Activated CD8-positive, alpha-beta memory T cell treated with anti-CD3 and anti-CD28 coated beads for 1 hour (primary cell): ENCODE measurements at places on chromosomes 7 and 10.

DNA sequence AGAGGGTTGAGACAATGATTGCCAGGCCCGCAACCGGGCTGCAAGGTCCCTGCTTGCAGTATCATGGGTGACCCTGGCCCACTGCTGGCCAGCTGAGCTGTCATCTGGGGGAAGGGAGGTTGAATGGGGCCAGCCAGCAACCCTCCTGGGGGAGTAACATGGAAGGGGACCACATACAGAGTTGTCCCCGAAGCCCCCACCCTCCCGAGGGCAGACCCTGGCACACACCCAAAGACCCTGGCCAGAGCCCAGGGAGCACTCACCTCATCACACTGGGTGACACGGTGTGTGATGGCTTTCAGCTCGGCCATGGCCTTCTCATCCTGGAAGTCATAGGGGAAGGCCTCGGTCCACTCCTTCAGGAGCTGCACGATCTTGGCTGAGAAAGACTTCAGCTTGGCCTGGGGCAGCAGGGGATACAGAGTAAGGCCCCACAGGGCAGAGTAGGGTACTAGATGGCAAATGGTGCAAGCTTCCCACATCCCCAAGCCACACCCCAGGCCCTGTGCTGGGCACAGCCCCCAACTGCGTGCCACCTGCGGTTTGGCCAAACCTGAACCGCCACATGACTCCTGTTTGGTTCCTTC is 63.4 kb downstream of the CSGALNACT2 start:
- no peak for DNase-seq

- DNase-seq, result no peak
Measured at GRCh38 chr10:14191407-14191806, 139.3 kb downstream of the FRMD4A start.

- DNase-seq, result no peak
Measured at GRCh38 chr7:131157530-131158243, 170.0 kb upstream of the MKLN1 start.

DNA sequence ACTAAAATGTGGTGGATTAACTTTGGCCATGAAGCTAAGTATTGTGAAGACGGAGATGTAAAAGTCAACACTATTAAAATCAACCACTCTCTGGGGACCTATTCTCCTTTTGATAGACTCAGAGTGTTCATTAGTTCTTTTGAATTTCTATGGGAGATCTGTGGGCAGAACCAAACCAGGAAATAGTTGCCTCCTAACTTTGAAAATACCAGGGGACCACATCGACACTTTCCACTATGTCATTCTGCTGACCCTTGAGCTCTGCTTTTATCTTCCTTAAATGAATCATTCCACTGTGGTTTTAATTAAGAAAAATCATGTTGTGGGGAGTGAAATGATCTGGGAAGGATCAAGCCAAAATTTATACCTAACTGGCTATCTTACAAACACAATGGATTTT is 960.5 kb downstream of the GATA3 start:
- DNase-seq, result no peak

DNA sequence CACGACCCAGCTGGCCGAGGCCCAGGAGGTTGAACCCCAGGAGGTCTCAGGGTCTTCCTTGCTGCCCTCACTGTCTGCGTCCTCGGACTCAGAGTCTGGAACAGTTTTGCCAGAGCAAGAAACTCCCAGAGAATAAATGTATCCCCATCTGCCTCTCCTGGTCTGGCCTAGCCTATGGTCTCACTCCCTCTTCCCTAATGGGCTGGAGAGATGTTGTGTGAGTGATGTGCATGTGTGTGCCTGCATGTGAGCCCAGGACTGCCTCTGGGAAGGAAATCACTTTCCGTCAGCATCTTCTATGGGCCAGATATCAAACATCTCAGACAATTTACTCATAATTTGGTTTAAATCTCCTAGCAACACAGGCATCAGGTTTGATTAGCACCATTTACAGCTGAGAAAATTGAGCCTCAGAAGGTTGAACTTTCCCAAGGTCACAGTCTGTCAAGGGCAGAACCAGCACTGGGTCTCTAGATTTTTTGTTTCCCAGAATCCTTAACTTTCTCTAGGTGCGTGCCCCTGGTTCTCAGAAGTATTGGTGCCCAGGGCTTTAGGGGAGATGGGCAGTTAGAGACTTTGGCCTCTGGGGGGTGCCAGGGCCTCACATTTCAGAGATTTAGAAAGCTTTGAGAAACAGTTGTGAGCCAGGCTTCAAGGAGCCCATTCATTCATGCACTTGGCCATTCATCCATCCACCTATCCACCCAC is 4.9 kb downstream of the TMEM270 start:
- DNase-seq, result no peak

DNA sequence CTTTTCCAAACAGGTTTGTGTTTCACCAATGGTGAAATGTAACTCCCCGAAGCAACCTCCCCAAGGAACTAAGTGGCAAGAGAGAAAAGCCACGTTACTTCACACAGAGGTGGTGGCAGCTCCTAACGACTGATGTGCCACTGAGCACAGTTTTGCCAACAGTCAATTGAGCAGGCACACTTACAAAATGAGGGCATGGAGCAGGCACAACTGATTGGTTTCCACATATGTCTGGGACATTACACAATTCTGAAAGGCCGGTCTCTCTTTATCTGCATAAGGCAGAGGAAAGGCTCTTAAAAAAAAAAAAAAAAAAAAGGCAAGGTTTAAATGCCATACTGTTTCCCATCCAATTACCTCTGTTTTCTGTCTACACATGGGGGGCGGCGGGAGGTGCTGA is 86.7 kb downstream of the GFRA1 start:
- no peak for DNase-seq

DNA sequence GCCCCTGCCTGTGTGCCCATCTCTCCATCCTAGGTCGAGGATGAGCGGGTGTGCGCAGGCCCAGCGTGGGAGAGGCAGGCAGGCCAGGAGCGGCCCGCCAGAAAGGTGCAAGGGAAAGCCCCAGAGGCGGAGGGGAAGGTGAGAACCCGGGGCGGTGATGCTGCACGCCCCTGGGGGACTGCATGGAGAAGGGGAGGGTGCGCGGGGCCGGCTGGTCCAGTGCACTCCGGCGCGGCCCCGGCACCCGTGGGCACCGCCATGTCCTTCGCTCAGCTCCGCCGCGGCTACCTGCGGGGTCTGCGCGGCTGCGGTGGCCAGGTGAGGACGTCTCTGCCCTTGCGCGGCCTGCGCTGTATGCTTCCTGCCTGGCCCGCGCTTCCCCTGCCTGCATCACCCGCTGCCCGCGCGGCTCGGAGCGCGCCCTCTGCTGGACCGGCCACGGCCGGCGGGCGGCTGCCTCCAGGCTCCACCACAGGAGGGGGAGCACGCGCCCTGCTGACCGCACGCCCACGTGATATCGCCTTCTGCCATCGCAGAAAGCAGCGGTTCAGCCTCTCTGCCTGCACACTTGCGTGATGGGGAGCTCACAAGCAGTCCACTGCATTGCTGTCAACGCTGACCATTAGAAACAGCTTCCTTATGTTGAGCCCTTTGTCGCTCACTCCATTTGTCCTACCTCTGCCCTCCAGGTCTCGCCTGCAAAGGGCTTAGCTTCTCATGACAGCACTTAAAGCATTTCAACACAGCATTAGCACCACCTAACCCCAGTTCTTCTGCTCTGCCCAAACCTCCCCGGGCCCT is 73.9 kb downstream of the CXCL12 start:
- DNase-seq, result no peak

DNA sequence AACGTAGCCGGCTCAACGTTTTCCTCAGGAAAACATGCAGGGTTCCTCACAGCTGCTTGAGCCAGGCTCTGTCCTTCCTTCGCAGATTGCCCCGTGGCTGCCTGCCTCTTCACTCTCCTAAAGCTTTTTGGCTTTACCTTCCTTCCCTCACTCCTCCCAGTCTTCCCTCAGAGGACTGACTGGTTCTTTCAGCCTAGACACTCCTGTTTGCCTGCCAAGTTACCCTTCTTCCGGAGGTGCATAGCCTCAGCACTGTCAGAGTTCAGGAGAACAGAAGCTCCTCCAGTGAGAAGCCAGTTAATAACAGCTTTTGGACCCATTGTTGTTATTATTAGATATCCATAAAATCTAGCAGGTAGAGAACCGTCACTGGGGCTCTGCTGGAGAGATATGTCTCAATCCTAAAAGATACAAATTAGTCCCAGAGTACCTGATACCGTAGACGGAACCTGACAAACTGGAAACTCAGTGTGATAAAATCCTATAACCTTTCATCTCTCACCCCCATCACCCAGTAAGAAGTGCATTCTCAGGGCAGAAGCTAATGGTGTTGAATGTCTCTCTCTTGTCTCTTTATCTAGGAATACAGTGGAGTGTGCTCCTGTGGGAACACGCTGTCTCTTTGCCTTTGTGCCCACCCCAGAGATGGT is 79.6 kb downstream of the SND1 start:
- DNase-seq, result no peak

DNA sequence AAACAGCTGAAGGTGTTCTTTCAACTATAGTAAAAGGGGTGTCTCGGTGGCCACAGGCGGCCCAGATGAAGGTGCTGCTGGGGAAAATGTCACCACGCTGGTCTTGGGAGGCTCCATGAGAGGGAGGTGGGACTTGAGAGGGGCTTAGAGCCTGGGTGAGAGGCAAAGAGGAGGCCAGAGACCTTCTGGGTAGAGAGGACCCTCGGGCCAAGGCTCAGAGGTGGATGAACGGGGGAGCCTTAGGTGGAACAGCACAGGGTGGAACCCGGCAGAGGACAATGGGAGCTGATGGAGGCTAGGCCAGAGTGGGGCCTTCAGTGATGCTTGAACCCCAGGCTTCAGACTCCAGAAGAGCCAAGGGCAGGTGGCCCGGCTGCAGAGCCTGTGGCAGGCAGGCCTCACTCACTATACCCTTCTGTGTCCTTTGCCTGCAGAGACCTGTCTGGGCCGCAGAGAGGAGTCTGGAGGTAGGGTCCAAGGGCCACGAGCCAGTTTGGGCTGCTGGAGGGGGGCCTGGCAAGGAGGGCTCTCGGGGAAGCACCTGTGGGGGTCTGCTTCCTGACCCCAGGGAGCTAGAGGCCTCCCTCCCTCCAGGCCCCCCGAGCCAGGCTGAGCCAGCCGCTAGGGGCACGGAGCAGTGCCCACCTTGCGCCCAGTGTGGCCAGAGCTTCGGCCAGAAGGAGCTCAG is 32.1 kb downstream of the ZNF783 start:
- no peak for DNase-seq

GRCh38 chr7:68009716-68010115 is 1013.1 kb downstream of the TYW1 start:
- no peak for DNase-seq

DNA sequence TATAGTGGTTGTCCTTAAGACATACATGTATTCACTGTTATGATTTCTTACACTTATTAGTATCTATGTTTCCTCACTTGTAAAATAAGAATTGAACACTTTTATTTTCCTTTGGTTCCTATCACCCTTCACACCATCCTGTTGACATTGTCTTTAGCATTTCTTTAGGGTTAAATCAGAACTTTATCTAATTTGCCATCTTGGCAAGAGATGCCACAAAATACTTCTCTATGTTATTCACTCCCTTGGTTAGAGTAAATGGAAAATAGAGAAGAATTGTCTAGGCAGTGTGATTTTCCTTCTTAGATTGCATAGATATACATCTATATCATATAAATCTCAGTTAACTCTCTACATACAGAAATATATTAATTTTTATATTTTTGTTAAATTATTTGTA is 204.7 kb downstream of the SEMA3D start:
- DNase-seq, result no peak
